AG20443 (cell line): ENCODE measurements at places on chromosomes 3 and 15.
A peak's percentile ranks its signal among the peaks of the same experiment; 100 is the strongest.

GRCh38 chr3:182792901-182793662, at the start of gene ATP11B:
ATP11B (plus strand) TSS chr3:182793504; CDS start chr3:182793760, 256 bp downstream.
- DNase-seq: peak; percentile 97

- DNase-seq: peak; percentile 12
Measured at GRCh38 chr15:36230776-36231175, 348.6 kb upstream of the CDIN1 start.

DNA sequence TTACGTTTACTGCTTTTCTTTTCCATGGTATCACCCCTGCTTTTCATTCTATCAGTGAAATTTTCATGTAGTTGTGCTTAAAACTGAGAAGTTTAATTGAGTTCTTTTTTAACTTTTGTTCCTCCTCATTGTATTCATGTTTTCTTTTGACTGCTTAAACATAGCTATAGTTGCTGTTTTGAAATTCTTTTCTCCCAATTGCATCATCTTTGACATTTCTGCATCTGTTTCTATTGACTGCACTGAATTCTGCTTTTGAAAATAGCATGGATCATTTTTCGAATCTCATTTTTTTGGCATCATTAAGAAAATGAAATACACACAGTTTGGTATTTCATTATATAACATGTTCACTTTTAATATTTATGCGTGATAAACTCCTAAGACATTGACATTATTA, 694.9 kb downstream of the MECOM start:
- DNase-seq: no peak

DNA sequence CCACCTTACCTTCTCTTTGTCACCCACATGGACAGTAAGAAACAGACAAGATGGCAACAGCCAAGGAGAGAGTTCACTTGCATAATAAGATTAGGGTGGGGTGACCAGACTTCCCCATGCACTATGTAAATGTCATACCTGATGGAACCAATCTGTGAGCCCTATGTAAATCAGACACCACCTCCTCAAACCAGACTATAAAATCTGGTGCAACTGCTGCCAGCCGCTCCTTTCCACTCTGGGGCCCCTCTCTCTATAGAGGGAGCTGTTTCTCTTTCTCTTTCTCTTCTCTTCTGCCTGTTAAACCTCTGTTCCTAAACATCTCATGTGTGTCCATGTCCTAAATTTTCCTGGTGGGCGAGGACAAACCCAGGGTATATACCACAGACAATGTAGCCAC, 405.5 kb upstream of the CNTN4 start:
- DNase-seq: no peak

- no peak for DNase-seq
Measured at GRCh38 chr3:60967141-60967540, 284.1 kb downstream of the FHIT start.

- no peak for DNase-seq
Measured at GRCh38 chr15:81754078-81754477, 291.7 kb downstream of the MEX3B start.
